ENCODE measurements at places on chromosomes 3 and 15.

DNA sequence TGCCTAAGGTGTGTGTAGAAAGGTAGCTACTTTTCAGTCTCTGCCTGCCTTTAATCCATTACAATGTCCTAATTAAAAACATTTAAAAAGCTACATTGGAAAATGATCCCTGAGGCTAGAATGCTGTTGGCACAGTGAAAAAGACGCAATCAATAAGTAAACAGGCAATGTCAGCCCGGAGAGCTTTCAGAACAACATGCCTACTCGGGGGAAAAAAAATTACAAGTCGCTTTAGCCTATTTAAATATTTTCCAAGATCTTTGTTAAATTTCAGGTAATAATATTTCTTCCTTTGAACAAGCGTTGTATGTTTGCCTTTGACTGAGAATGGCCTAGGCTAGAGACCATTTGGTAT lies 46.6 kb upstream of the CD47 start:
- no peak for DNase-seq

DNA sequence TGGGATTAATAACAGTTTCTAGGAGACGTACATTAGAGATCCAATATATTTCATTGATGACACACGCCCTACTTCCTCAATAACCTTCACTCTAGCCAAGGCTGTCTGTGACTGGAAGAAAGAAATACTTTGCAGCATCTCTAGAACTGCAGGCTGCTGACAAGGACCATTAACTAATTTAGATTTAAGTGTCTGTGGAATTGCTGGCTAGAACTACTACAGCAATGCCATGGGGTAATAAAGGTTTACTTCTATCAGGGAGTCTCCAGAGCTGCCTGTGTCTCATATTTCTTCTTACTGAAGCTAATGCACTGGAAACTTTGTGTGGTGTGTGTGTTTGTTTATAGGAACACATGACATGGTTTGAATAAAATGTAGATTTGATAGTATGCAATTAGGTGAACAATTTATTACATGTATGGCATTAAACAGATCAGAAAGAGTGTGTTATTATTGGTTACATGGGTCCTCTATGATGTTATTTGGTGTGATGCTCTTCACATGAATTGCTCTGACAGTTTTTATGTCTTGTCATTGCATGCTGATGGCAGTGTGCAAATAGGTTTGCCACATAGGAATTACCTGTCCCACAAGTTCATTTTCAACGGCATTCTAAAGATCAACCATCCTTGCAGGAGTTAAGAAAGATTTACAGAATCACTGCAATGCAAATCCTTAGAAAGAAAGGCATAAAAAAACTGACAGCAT lies 916.2 kb upstream of the CADM2 start:
- DNase-seq: no peak

GRCh38 chr3:128537091-128537703 lies 44.2 kb upstream of the GATA2 start:
- DNase-seq: no peak

DNA sequence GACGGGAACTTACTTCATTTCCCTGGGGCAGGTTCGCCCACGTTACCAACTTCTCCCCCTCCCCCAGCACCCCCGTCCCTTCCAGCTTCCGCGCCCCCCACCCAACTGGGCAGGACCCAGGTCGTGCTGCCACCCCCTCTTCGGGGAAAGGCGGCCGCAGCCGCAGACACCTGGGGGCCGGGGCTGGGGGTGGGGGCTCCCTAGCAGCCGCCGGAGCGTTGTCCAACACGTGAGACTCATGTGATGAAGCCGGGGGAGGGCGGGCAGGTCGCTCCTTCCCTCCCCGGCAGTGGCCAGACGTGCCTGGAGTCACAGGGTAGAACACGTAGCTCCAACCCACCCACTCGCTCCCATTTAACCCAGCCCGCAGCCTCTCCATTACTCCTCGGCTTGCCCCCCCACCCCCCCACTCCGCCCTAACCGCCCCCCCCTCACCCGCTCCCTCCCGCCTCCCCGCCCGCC lies 240 bp upstream of the BHLHE40 start:
- peak; percentile 99 for DNase-seq

DNA sequence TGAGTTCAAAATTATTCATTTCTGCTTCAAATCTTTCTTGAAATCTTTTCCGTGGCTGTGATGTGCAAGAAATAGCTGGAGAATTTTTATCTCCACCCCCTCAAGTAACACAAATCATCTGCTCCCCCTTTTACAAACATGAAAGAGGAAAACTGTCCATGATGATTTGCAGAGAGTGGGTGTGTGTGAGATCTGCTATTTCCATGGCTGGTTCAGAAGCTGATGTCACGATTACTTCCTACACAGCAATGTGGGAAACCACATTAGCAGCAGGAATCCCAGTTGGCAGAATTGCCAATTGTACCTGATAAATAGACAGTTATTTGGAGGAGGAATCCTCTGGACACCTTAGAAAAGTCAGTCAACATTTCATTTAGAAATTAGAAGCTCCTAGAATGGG lies 75.2 kb upstream of the GRM7 start:
- peak; percentile 60 for DNase-seq

DNA sequence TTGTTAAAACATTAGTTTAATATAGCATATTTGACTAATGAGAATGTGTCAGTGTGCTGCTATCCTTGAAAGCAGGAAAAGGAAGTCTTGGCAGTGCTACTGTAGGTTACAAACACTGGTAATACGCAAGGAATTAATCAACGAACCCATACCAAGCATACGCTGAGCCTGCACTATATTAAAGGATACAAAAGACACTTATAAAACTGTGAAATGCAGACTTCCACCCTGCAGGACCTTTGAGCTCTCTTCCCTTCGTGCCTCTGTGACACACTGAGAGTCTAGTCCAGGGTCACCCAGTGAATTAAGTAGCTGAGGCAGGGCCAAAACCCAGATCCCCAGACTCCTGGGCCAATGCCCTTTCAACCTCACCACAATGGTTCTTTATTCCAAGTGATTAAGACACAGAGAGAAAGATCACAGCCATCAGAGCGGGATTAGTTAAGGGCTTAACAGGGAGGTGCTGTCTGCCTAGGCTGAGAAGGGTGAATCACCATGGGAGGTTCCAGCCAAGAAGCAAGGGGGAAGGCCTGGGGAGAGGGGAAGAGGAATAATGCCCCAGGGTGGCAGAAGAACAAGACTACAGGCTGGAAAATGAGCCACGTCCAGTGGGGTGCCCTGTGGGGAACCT lies 6.8 kb downstream of the ANXA2 start:
- DNase-seq: peak; percentile 91

DNA sequence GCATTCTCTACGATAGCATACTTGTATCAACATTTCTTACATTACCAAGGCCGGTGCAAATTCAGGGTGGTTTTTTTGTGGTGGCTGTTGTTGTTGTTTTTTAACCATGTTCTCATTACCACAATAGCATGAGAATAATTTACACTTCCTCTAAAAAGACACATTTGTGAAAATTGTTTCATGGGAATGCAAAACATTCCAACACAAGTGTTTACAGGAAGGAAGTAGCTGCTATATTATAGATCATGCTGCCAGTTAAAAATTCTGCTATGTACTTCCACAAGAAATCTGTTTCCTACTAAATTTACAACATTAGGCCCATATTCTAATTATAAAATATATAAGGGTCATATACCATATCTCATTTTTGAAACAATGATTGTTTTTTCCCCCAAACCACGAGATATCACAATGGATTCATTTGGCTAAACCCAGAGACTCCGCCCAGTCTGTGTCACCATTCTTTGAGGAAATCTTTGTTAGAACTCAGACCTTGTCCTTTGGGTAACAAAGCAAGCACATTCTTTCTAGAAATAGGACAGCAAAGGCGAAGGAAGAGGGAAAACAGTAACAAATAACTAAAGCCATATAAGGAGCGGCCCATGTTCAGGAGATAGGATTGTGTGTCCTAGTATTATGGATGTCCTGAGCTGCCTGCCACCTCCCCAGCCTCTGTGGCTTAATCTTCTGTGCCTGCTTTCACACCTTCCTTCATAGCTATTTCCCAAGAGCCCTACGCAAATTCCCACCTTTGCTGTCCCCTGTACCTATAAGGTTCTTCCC lies 60.1 kb downstream of the UACA start:
- peak; percentile 29 for DNase-seq

All from astrocyte (in vitro differentiated cells and primary cell).